Anterior cingulate cortex (tissue), 58 donors: ENCODE measurements at places on chromosomes 5 and 9.
A peak's percentile ranks its signal among the peaks of the same experiment; 100 is the strongest.

GRCh38 chr5:151037561-151038411 is 17.4 kb downstream of the GPX3 start:
- DNase-seq: no peak

- DNase-seq: no peak
Measured at GRCh38 chr5:322281-322941, 897 bp downstream of the AHRR start.

DNA sequence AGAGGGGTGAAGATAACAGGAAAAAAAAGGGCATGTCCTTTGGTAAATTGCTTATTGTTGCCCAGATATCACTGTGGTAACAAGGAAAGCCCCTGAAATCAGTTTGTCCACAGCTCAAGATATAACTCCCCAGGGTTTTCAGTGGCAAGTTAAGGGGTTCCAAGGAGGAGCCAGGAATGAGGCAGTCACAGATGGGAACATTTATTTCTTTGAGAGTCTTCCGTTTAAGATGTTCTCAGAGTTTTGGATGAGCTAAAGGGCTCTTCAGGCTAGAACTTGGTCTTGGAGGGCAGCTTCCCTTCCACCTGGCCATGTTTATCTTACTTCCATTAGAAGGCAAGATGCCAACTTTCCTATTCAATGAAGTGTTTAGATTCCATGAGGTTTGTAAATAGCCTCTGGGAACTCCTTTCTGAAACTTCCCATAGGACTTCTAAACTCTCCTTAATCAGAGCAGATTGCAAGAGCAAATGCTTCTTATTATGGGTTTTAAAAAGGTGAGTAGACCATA is 277.6 kb upstream of the TNC start:
- no peak for DNase-seq

- DNase-seq: no peak
Measured at GRCh38 chr9:127300886-127301447, 36.4 kb downstream of the GARNL3 start.

- DNase-seq: no peak
Measured at GRCh38 chr9:89361816-89362646, 43.7 kb downstream of the SECISBP2 start.

GRCh38 chr5:56501781-56502557 is 268.8 kb upstream of the ANKRD55 start:
- no peak for DNase-seq

GRCh38 chr9:132046456-132046855 is 33.2 kb downstream of the MED27 start:
- DNase-seq: no peak

GRCh38 chr5:114419959-114420358 is 58.1 kb downstream of the KCNN2 start:
- no peak for DNase-seq

- no peak for DNase-seq
Measured at GRCh38 chr9:137956688-137957385, 79.3 kb downstream of the CACNA1B start.

DNA sequence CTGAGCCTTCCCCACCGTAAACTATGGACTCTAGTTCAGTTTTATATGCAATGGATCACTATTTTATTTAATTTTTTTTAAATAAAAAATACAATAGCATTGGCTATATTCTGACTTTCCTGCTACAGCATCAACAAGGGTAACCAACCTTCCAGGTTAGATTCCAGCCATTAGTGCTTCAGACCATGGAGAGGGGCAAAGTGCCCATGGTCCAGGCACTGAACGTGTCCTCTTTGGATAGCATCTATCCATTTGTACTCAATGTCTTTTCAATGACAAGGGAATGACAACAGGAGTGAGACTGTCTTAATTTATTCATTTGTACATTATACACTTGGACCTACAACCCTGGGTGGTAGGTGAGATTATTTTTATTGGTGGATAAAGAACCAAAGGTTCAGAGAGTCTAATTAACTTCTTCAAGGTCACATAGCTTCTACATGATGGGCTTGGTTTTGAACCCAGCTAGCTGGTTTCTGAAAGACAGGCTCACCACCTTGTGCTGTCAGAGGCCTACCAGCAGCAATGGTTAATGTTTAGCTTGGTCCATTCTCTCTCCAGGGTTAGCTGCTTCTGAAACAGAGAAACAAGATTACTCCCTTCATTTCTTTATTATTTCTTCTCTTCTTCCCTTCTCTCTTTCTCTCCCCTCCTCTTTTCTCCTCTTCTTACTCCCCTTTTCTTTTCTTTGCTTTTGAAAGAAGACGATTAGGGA is 11.5 kb downstream of the TMEM171 start:
- no peak for DNase-seq

- no peak for DNase-seq
Measured at GRCh38 chr5:162603443-162604070, 536.0 kb downstream of the GABRG2 start.

DNA sequence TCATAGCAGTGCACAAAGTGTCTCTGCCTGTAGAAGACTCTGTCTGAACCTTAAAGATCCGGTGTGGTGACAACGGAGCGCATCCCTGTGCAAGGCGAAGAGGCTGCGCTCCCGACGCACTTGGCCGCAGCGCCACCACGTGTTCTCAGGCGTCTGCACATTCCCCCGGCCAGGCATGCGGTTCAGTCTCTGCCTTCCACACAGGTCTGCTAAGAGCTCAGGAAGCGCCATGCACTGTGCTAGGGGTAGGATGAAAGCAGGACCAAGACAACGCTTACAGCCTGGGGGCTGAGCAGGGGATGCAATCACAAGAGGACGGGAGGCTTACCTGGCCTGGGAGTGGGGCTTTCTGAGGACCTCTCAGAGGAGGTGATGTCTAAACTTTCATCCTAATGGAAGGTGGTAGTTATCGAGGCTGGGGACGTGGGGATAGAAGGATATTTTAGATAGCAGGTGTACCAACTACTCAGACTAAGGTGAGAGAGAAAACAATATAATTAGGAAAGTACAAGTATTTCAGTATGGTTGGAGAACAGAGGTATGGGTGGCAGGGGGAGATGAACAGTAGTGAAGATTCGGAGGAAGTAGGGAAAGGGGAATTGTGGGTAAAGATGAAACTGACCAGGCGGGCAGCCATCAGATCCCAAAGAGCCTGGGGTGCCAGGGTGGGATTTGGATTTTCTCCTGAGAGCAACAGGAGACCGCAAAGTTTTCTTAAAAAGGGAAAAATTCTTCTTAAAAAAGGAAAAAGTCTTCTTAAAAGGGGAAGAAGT is 13.3 kb downstream of the CAPSL start:
- peak; percentile 38 for DNase-seq

DNA sequence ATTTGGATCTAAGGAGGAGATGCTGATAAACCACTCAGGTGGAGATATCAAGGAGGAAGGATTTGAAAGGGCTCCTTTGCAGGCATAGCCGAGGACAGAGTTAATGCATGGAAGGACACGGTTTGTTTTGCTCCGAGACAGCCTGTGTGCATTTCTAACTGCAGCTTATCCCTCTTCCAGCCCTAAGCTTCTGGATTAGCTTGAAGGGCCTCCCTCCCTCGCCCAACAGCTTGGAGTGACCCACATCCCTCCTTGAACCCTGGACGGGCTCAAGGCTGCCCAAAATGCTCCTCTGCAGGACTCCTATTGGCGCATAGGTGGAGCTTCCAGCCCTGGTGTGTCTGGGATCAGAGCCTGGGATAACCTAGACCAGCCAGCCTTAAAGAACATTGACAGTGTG is 66.7 kb downstream of the PPARGC1B start:
- no peak for DNase-seq

DNA sequence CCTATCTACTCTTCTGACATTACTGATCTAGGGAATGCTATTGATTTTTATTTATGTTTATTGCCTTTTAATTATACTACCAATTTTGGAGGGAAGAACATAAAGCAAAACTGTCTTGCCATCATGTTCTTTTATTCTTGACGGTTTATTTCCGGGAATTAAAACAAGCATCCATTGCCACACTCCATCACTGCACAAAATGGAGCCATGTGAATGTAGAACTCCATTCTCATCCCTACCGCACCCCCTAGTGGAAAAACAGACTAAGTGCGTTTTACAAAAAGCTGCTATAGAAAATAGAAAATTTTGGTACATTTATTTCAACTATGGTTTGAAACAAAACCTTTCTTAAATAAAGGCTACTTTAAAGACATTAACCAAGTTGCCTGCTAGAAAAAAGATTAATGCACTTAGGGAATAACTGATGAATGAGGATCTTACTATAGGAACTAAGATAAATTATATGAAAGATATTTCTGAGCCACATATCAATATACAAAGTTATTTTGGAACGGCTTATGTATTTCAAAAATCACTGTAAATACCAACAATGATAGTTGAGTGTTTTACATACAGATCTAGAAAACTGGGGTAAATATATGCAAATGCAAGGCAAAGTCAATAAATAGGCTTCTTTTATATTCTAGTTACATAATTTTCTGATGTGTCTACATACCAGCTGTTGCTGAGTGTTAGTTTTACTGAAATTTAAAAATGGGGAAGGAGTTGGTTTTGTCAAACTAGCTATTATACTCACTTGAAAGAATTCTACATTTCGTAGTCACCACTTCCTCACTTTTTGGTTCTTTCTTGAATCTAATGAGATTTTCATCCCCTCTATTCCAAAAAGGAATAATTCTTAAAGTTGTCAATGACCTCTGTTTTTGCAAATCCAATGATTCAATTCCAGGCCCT is 26.5 kb downstream of the OXCT1 start:
- DNase-seq: peak; percentile 7

DNA sequence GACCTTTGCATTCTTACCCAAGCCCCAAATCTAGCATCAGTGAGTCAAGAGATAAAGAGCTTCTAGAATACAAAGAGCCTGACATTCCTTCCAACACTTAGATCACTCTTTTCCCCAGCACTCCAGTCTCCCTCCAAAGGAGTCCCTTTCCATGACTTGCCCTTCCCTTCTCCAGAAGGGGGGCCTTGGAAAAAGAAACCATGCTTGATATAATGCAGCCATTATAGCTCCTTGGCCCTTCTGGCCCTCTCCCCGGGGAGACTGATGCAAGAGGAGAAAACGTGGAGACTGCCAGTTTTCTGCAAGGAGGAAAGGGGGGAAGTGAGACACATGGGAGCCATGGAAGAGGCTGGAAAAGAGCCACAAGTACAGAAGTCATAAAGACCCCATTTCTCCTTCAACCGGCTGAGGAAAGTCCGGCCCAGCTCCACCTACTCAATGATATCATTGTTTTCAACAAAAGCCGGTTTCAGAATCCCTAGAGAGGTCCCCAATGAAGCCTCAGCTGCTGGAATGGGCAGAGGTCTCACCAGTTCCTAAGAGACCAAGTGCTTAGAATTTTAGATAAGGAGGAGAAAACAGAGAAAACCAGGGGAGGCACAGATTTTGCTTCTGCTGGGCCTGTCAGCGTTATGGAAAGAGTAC is 29.0 kb downstream of the ADAM19 start:
- DNase-seq: no peak

DNA sequence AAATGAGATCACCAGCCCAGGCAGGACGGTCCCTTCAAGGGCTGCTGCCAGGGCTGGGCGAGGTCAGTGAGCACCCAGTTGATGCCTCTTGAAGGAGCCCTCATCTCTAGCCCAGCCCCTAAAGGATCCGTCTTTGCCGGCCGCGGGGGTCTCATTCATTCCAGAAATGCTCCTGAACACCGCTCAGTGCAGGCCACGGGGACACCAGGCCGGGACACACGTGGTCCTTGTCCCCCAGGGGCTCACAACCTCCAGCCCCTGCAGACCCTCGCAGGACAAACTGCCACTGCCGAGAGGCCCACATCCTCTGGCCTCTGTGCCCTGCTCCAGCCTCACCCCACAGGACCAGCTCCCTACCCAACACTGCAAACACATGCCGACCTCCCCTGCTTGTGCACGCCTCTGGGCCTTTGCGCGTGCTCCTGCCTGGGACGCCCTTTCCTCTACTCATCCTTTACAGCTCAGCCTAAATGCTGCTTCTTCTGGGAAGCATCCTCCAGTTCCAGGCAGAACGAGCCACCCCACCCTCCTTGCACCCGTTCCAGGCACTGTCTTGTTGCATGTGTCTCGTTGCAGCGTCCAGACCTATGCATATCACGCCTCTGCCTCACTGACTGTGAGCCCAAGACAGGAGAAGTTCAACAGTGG is 10.3 kb upstream of the LAMC3 start:
- no peak for DNase-seq

- no peak for DNase-seq
Measured at GRCh38 chr5:179764056-179764455, 29.7 kb upstream of the LTC4S start.

- DNase-seq: no peak
Measured at GRCh38 chr5:149273950-149274349, 2.3 kb downstream of the AFAP1L1 start.

GRCh38 chr5:14439087-14439871 is 142.3 kb upstream of the OTULINL start:
- no peak for DNase-seq

GRCh38 chr5:149019679-149020078 is 43.2 kb downstream of the SH3TC2 start:
- DNase-seq: no peak

- no peak for DNase-seq
Measured at GRCh38 chr5:172284611-172284980, 1.0 kb upstream of the UBTD2 start.

GRCh38 chr9:79083621-79084020 is 488.1 kb upstream of the TLE4 start:
- DNase-seq: no peak

GRCh38 chr5:18236386-18236785 is 602.1 kb downstream of the TAF11L14 start:
- DNase-seq: no peak

DNA sequence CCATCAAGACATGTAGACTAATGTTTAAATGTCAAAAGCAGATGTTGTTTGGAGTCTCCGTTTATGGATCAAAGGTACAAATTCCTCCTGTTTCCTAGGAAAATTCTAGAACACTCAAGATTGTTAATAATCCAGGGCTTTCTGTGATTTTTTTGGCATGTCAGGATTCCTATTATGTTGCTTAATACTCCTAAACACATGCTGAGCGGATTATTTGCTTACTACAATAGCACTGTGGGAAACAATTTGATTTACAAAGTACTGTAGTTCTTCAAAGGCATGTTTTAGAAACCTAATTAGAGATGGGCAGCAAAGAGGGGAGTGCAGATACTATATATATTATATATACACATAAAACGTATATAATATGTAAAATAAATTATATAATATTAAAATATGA is 19.0 kb upstream of the SCAMP1 start:
- DNase-seq: no peak

GRCh38 chr5:156221816-156222215 is 105.1 kb upstream of the SGCD start:
- no peak for DNase-seq

DNA sequence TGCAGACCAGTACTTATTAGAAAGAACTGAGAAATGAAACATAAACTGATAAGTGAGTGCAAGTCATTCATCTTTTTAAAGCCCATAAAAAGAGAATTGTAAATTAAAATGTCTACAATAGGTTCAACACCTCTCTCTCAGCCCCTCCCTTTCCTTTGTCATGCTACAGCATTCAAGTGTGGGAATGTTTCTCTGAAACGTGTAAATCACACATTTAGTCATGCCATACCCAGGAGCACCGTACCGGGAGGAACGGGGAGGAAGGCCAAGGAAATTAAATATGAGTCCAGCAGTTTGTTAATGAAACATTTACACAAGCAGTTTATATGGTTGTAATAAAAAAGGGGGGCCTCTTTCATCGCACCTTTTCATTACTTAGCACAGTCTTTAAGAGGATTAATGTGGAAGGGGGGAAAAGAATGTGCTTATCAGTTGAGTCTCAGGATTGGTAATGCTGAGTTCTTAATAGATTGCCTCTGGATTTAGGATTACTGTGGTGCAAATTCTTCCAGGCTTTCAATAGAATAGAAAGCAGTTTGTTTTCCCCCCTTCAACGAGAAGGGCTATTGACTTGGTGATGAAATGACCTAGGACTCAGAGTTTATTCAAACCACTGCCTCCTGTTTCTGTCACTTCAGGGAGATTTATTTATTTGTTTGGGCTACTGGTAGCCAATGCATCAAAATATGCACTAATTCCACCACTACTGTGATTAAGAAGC is 176.0 kb upstream of the ZNF608 start:
- DNase-seq: no peak
